ENCODE measurements at places on chromosomes 12 and 14.

DNA sequence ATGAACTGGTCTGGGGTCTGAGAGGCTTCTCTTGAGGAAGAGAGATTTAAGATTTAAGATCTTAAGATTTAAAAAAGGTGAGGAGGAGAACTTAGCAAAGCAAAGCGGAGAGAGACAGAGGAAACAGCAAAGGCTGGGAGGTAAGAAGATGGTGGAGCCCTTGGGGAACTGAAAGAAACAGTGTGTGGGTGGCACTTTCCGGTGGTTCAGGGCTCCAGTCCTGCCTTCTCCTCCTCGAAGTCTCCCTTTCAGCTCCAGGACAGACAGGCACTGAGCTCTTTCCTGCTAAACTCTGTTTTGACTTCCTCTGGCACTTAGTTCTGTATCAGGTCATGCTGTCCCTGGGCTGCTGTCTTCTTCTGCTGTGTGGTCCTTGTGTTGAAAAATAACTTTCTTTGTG, 298.7 kb upstream of the SRRM4 start:
- DNase-seq, result no peak

DNA sequence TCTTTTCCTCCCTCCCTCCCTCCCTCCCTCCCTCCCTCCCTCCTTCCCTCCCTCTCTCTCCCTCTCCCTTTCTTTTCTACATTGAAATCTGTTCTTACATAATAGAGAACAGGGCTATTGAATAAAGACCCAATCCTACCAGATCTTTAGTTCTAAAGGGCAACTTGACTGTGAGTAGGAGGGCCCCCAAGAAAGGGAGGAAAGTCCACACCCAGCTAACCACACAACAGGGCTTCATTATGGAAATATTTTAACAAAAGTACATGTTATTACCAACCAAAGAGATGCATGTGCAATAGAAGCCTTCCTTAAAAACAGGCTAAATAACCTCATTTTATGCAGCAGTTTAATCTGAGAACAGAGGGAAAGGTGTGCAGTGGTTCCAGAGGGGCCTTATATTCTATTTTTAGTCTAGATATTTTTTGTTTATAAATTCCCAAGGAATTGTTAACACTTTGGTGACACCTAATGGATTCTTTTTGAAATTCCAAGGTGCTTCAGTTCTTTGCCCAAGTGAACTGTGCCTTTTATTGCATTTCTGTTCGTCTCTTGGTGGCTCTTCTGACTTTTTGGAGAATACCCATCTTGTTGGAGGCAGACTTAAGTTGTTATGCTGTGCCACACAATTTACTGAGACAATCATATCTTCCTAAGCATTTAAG, 63.0 kb downstream of the GNS start:
- no peak for DNase-seq

GRCh38 chr12:2051700-2052621, 826 bp upstream of the CACNA1C start:
- DNase-seq, result no peak

DNA sequence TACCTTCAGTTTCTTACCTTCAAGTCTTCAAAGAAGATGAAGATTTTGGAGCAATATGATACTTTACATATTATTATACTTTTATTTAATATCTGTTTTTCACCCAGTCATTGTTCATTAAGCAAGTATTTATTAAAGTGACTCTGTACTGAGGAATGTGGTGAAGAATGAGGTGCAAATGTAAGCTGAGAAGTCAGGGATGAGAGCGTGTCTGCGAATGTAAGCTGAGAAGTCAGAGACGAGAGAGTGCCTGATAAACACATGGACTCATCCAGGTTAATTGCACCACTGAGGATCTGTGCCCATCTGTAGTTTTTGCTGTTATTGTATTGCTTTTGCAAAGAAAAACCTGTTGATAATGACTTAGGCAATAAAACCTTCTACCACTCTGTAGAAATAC, 211.9 kb upstream of the FAR2 start:
- no peak for DNase-seq

DNA sequence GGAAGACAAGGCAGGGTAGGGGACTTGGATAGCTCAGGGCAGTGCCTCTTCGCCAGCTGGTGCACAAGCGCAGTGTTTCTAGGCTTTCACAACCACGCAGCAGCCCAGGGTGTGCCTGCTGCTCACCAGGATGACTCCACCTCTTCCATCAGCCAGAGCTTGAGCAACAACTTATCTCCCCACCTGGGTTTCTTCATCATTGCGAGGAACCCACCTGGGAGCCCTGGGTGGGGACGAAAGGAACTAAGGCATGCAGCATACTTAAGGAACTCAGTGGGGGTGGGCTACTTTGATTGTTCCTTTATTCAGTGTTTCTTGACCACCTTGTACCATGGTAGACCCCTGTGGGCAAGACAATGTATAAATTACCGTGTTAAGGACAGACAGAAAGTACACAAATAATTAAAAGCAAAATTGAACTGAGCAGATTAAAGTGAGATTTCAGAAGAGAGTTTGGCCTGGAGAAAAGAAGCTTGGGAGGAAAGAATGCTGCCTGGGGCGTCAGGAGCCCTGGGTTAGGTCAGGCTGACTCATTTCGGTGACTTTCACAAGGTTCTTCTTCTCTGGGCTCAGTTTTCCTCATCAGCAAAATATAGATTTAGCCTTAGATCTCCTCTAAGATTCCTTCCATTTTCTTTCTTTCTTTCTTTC, 22.9 kb downstream of the KRT18 start:
- DNase-seq, result no peak

- no peak for DNase-seq
Measured at GRCh38 chr12:78157199-78157598, 326.5 kb downstream of the NAV3 start.

- no peak for DNase-seq
Measured at GRCh38 chr14:68823434-68824206, 30.8 kb upstream of the ZFP36L1 start.

GRCh38 chr12:60995256-60995825, 1264.9 kb upstream of the USP15 start:
- no peak for DNase-seq

DNA sequence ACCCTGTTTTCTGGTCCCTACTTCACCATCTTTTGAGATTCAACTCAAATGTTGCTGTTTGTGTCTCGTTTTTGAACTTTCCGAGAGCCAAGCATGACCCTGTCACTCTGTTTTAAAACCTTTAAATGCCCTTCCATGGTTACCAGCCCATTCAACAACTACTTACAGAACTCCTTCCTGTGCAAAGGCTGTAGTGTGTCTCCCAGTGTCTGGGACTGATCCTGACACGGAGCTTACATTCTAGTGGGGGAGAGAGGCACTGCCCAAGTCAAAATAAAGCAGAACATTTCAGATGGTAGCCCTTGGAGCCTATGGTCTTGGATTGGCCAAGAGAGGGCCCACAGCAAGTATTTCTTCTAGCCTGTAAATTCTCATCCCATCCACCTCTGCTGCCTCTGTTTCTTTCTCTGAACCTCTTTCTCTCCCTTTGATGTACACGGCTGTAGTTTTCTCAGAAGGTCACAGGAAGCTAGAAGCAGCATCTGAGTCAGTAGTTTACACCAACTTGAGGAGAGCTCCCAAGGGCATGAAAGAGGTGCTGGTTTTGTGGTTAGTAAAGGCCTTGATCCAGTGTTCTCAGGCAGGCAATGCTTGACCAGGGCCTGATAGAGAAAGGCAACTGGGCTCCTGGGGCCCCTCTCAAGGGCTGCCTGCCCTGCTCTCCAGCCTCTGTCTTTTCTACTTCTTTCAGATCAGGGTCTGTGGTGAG, 42.3 kb upstream of the SLC24A4 start:
- no peak for DNase-seq
